ENCODE measurements at places on chromosomes 5 and 9.

DNA sequence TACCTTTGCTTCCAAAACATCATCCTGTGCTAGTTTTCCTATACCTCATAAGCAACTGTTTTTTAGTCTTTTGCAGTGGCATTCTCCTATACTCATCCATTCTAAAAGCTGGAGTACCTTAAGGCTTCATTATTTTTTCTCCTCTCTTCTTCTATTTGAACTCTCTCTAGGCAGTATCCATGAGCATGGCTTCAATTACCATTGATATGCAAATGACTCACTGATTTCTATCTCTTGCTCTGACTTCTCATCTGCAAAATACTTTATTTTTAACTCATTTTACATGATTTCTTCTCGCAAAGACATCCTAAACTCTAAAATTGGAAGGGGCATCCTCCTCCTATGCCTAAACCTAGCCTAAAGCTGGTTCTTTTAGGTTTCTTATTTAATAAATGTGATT, 365.1 kb upstream of the NUDT12 start:
- DNase-seq: no peak

- DNase-seq: no peak
Observed at GRCh38 chr9:92165484-92165883, 50.3 kb upstream of the SPTLC1 start.

- DNase-seq: no peak
Observed at GRCh38 chr5:110371011-110371724, 355.3 kb downstream of the TMEM232 start.

DNA sequence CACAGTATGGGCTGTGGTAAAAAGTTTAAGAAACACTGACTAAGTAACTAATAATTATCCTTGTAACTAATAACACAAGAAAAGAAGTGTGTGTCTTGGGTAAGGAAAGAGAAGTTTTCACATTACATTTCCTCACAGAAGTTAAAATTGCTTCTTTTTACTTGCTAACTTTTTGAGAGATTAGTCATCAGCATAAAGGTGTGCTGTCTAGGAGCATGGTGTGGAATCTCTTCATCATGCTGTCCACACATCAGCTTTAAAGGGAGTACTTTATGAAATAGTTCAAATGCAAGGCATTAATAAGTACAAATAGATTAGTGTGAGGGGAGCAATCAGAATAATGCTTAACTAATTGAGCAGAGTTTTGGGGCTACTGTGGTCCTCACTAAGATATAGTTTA, 29.8 kb downstream of the WDR36 start:
- DNase-seq: no peak

GRCh38 chr9:115850548-115851304, 302.9 kb upstream of the PAPPA start:
- DNase-seq: no peak

DNA sequence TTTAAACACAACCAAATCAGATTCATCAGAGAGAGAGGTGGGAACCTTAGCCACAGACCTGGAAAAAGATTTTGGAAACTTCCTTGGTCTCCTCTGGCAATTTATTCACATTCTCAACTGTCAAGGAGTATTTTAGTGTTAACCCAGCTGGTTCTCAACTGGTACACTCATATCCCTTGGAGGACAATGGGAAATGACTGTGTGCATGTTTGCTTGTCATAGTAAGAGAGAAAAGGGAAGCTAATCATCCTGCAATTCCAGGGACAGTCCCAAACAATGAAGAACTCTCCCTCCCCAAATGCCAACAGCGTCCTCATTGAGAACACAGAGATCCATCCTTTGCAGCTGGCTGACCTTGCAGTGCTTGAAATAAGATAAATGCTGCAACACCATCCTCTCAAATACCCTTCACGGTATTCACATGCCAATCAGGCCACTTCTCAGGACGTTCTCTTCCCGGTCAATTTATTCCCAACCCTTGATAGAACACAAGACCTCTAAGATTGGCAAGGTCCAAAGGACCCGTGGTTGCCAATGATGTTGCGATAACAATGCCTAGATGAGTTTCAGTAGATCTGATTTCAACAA, 75.5 kb downstream of the EPB41L4B start:
- no peak for DNase-seq

DNA sequence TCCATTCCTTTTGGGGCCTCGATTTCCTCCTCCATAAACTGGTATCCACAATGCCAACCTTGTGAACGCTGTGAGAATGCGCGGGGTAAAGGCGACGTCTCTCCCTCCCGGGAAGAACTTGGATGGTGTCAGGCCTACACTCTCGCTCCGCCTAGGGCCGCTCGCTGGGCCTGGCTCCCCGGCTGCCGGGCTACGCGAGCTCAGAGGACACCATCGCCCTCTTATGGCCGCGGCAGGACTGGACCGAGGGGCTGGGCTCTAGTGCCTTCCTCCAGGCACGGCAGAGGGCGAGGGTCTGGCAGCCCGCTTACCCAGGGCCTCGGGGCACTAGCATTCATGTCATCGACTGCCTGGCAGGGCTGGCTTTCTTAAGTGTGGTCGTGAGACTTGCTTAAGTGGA, 1.3 kb upstream of the EXOSC2 start:
- DNase-seq: no peak

DNA sequence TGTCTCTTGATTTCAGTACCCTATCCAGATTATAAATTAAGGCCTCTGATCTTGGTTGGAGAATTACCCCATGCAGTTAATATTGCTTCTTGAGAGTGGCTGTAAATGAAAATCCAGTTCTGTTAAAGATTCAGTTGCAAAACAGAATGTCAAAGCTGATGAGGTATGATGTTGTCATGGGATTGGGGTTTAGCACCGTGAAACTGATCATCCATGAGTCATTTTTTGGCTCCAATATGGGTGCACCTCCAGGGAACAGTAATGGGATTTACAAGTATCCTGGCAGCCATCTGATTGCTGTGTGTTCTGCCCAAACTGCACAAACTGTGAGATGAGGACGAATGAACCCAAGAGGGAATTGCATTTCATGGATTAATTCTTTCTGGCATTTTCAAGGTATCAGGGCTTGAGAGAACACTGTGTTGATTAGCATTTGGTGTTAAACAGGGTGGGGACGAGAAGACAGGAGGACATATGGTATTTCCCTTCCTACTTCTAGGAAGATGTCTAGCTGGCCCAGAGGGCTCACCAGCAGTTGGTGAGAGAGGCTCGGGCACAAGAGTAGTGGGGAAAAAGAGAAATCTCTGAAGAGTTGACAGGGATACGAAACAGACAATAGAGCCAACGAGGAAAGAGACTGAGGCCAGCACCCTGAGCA, 214.7 kb downstream of the GAS1 start:
- DNase-seq: no peak

- DNase-seq: no peak
Observed at GRCh38 chr9:111836311-111836710, 41.6 kb upstream of the SHOC1 start.

DNA sequence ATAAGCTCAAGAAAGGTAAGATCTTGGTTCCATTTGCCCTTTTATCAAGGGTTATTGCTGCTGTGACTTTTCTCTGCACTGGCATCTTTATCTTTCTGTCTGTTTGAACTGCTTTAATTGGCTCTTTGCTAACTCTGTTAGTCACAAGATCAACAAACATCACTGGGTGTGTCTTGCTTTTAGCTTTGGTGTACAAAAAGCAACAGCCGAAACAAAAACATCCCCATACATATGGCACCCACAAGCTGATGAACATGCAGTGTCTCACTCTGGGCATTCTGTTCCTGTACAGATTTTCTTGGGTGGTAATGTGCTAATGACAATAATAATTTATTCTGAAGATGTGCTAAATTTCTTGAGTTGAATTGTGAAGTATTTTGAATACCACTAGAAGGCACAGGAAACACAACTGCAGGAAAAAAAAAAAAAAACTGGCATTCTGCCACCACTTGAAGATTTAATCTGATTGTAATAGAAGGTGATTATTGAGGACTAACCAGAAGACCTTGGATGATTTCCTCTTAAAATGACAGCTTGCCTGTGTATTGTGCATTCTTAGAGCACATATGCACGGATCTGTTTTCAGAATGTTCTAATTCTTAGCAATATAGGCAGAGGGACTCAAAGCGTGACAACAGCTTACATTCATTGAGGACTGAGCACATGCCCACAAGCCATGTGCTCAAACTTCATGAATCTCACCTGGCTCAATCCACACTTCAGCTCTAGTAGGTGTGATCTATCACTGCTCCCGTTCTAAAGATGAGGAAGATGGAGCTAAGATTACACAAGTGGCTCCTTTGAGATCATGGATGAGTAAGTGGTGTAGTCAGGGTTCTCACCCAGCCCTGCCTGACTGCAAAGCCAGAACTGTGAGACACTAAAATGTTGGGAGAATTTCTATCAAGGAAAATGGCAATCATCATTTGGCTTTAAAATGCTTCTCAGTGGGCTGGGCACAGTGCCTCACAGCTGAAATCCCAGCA, 96.4 kb downstream of the EBF1 start:
- no peak for DNase-seq

DNA sequence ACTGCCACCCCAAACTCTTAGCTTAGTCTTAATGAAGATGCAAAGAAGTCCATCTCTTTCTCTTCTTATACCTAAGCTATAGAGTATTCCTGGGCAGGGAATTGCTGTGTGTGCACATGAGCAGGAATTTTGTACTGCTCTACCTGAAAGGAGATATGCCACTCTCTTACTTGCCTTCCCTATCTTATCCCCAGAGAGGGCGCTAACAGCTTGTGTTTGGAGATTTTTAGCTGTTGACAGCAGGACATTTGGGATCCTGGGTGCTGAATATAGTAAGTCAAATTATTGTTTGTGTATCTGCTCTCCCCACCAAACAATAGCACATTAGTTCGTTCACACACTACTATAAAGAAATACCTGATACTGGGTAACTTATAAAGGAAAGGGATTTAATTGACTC, 159.5 kb downstream of the GABRG2 start:
- DNase-seq: no peak

DNA sequence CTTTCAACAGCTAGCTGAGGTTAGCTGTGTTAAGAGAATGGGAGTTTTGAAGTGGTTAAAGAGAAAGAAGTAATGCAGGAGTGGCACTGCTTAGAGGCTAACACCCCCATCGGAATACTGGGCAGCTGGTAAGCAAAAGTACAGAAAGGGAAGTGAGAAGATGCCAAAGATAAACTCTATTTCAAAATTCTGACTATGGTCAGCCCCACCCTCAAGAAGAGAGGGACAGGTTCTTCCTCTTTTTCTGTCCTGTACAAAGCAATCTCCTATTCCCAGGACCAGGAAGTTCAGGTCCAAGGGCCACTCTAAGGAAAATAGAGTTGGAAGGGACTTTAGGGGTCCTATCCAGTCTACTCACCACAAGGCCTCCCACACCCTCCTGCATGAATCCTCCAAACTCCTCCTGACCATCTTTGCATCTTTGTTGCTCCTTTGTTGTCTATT, 45.9 kb upstream of the JAK2 start:
- DNase-seq: no peak

DNA sequence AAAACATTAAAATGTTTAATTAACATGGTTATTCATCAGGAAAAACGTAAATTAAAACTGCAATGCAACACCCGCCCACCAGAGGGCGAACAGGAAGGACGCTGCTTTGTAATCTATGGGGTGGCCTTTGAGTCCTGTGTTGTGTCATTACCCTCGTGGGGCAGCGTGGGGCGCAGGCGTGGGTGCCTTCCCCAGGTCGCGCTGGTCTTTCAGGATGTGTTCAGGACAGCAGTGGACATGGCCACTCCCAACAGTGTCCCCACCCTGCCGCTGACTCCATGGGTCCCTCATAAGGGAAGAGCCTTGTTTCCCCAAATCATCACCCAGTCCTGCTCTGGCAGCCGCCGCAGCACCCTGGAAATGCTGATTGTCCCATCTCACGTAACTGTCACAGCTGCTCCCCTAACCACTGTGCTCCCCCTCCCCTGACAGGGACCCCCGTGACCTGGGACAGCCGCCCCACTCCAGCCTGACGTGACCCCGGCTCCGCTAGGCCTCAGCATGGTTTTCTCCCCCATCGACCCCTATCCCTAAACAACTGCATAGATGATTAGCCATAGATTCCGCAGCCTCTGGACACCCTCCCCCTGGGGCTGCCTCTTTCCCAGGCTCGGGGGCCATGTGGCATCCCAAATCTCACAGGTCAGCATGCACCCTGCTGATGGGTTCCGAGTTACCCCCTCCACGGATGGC, 36.4 kb downstream of the GLT6D1 start:
- no peak for DNase-seq

- DNase-seq: no peak
Observed at GRCh38 chr5:52784737-52785136, 3.0 kb upstream of the ITGA1 start.

- DNase-seq: no peak
Observed at GRCh38 chr5:174734571-174735497, 10.5 kb downstream of the MSX2 start.

DNA sequence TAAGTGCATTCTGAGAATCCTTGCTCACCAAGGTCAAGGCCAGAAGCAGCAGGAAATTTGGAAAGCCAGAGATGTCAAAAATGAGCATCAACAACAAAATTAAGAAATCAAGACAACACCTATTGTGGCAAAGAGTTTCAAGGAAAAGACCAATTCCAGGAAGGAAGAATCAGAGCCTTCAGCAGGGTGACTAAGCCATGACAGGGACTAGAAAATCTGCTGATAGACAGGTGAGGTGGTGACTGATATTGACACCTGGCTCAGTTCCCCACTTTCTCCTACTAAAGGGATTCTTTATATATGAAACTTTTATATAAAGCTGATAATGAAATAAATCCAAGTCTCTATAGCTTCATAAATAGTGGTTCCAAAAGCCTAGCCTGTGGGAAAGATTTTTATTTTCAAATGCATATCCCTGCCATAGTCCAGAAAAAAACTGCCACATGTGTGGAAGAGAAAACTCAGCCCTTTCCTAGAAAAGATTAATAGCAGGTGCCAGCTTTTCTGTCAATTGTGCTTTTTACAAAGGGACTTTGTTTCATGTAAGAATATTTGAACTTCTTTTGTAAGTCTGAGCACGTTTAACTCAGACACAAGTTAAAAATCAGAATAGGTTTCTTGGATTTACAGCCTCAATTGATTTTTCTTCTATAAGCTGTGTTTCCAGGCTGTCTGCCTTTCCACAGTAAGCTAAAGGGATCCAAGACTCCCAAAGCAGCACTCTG, 81.1 kb upstream of the GRAMD2B start:
- DNase-seq: no peak

DNA sequence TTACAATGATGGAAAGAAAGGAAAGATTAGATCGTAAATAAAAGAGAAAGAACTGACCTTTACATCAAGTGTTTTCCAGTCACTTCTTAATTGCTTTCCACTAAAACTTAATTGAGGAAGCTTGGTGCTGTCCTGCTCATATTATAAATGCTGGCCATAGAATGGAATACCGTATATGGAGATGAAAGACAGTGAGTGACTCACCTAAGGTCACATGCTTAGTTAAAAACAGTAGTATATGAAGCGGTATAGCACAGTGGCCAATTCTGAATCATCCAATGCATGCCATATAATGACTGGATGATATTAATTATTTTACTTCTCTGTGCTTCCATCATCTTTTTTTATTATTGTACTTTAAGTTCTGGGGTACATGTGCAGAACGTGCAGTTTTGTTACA, 482.4 kb upstream of the SGCD start:
- DNase-seq: no peak

GRCh38 chr9:78615372-78615771, 318.4 kb downstream of the PSAT1 start:
- no peak for DNase-seq

- no peak for DNase-seq
Observed at GRCh38 chr5:92652756-92653155, 928.3 kb downstream of the NR2F1-AS1 start.
